Umbilical cord (tissue), 2 donors: ENCODE measurements at places on chromosomes 7 and 10.

GRCh38 chr7:22480523-22481075, 19.4 kb downstream of the STEAP1B start:
- peak; percentile 19 for DNase-seq

- no peak for DNase-seq
These were observed 6.9 kb downstream of the COX19 start for GRCh38 chr7:968205-969105.

DNA sequence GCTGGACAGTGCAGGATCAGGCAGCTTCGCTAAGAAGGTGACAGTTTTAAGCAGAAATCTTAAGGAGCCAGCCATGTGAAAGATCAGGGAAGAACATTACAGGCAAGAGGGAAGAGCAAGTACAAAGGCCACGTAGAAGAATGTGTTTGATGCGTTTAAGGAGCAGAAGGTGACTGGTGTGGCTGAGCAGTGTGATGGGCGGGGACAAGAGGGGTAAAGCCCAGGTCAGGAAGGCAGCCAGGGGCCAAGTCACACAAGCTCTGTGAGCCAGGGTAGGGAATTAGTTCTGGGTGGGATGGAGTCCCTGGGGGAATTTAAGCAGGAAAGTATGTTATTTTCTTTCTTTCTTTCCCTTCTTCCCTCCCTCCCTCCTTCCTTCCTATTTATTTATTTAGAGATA, 166.9 kb downstream of the SH3PXD2A start:
- DNase-seq, result no peak

GRCh38 chr7:118696879-118697278, 472.4 kb downstream of the ANKRD7 start:
- DNase-seq, result no peak
